ENCODE measurements at places on chromosomes 11 and 22. TPM values are rescaled to one million over a fixed set of nuclear protein-coding genes. Genes with fewer than 3 reads are reported as not detected.

The CCDC86 gene
- 8.7 TPM for total RNA-seq

The DNAJB7 gene
- not detected for total RNA-seq

The PANX2 gene
- 0.89 TPM for total RNA-seq

The MMP13 gene
- total RNA-seq, result not detected

The OR52I1 gene
- total RNA-seq, result not detected

The MMP7 gene
- total RNA-seq, result not detected

GRCh38 chr22:22213231-22213630 lies 31.4 kb upstream of the VPREB1 start:
- DNase-seq, result no peak

DNA sequence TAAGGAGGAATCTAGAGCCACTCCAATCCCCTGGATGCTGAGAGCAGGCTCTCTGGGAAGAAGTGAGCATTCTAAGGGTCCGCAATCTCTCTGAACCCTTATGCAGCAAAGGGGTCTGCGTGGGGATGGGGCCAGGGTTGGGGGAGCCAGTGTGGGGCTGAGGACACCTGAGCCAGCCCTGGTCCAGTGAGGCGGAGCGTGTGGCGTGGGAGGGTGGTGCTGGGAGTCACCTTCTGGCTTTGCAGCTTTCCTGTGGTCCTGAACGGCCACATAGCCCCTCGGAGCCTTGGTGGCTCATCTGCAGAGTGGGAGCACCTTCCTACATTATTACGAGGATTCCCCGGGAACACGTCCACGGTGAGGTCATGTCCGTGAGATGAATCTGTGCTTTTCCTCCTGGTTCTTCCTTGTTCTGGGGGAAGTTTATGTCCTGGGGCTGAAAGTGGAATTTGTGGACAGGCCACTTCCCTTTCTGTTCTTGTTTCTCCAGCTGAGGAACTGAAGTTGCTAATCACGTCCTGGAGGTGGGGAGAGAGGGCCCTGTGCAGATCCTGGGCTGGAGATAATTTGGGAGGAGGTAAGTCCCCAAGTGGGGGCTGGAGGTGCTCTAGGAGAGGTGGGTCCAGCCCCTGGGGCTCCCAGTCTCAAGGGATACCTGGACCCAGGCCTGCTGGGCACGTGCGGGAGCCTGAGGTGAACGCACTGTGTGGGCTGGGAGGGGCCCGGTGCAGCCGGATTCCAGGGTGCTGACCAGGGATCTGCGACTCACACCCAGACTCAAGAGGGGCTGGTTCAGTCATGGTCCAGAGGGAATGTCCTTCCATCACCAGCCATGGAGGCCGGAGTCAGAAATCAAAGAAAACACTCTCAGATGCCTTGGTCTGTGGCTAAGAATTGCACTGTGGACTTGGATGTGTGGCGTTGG lies 6.1 kb downstream of the MRGPRE start:
- DNase-seq, result no peak

- no peak for DNase-seq
Observed at GRCh38 chr11:95138448-95138847, 48.8 kb downstream of the ENDOD1 start.

GRCh38 chr11:1932681-1933080 lies 13.2 kb downstream of the TNNT3 start:
- no peak for DNase-seq

DNA sequence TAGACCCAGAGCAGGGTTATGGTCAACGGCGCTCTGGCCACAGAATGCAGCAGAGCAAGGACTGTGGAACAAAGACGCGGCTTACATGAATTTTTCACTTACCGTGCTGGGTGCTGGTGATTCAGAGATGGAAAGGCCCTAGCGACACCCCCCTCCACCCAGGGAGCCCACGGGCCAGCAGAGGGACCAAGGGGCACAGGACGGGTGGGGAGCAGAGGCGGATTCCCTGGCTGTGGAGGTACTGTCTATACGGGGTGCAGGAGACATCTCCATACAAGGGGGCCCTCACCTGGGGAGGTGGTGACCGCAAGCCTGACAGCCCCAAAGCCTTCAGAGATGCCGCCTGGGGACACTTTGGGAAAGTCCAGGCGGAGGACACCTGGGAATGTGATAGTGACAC lies 1.1 kb upstream of the SEPTIN5 start:
- peak; percentile 20 for DNase-seq

GRCh38 chr11:101848262-101848661 lies 66.5 kb upstream of the CEP126 start:
- no peak for DNase-seq

DNA sequence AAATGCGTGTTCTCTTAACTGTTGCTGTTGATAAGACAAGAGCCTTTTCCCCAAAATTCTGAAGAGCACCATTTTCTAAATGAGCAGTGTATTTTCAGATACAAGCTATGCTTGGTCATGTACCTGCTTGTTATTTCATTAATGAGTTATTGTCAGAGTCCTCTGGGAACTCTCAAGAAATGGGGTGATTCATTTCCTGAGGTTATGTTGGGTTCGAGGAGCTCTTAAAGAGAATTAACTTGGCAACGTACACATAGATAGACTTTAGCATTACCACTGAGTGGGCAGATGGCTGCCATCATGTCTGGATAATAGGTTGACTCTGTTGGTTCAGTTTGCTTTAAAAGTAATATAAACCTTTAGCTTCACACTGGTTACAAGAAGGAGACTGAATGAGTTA lies 87.9 kb upstream of the SORL1-AS1 start:
- no peak for DNase-seq

GRCh38 chr11:4891996-4892640 lies 10.4 kb downstream of the OR51T1 start:
- DNase-seq, result no peak

- no peak for DNase-seq
Observed at GRCh38 chr11:122758339-122758738, 80.0 kb upstream of the CRTAM start.

DNA sequence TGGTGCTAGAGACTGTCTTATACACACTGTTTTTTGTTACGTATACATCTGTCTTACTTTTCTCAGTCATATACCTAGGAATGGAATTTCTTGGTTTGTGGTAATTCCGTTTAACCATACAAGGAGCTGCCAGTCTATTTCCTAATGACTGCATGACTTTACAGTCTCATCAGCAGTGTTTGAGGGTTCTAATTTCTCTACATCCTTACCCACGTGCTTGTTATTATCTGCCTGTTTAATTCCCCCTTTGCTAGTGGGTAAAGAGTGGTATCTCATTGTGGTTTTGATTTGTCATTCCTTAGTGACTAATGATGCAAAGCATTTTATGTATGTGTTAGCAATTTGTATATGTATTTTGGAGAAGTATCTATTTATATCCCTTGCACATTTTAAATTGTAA lies 1008.0 kb downstream of the FAM181B start:
- no peak for DNase-seq

GRCh38 chr11:88332851-88333250 lies 4.7 kb downstream of the CTSC start:
- no peak for DNase-seq

DNA sequence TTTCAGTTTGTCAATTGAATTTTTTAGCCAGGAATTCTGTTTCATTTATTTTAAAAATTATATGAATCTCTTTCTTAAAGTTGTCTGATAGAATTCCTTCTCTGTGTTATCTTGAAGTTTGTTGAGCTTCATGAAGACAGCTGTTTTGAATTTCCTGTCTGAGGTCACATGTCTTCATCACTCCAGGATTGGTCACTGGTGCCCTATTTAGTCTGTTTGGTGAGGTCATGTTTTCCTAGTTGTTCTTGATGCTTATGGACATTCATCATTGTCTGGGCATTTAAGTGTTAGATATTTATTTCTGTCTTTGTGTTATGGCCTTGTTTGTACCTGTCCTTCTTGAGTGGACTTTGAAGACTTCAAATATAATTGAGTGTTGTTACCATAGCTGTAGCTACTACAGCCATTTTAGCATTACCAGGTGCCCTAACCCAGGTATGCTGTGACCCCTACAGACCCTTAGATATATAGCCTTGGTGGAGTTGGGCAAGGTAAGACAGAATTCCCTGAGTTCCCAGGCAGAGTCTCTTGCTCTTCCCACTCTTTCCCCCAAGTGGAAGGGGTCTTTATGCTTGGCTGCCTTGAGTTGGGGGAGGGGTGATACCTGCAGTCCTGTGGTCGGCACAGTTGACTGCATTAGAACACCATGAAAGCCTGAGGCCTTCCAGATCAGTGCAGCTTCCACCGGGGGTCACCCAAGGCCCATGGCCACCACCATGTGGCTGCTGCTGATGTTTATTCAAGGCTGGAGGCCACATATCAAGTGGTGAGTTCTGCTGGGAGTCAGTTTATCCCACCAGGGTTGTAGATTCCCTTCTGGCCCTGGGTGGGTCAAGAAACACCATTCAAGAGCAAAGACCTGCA lies 229.6 kb downstream of the DYNC2H1 start:
- no peak for DNase-seq

GRCh38 chr11:68503792-68504191 lies 43.2 kb downstream of the PPP6R3 start:
- DNase-seq, result no peak

DNA sequence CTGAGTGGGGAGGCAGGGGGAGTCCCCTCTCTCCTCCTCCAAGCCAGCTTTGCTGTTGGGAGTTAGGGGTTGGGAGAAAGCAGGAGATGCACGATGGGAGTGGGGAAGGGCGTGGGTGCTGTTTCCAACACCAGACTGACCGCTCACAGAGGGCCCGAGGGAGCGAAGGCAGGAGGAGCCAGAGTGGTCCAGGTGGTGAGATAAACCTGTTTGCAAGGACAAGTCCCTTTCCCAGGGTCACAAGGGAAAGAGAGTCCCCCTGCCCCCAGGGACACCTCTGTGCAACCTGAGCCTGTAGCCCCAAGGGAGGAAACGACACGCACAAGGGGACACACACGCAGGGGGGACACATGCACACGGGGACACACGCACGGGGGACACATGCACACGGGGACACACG lies 42.2 kb downstream of the WNT11 start:
- no peak for DNase-seq

DNA sequence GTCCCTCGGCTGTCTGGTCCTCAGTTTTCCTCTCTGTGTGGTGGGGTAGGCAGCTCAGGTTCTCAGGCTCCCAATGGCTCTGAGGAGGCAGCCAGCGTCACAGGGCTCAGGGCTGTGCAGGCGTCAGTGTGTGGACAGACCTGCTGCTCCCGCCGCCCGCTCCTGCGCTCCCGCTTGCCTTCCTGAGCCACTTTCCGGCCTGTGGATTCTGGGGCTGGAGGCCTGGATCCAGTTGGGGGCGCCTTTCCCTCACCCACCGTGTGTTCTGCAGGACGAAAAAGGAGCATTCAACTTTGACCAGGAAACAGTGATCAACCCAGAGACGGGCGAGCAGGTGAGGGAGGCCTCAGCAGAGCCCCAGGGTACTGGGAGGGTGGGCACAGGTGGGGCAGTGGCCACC lies 14.7 kb downstream of the DPP3 start:
- DNase-seq, result no peak

GRCh38 chr11:110176366-110177085 lies 83.3 kb downstream of the ZC3H12C start:
- DNase-seq, result no peak

DNA sequence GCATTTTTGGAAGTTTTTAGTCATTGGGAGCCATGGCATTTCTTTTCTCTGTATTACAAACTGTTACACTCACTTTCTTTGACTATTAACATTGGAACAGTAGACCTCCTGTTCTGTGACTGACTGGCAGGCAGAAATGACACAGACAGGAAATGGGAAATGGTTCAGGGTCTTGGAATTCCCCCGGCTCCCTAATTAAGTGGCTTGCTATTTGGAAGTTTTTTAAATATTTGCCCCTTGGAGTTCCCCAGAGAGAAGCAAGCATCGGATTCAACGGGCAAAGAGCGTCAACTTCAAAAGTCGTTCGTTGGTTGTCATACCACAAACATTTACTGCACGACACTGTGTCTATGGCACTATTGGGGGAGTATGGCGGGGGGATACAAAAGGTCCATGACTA lies 1.1 kb upstream of the BIRC2 start:
- no peak for DNase-seq

GRCh38 chr11:132033051-132033450 lies 662.6 kb downstream of the NTM start:
- no peak for DNase-seq

DNA sequence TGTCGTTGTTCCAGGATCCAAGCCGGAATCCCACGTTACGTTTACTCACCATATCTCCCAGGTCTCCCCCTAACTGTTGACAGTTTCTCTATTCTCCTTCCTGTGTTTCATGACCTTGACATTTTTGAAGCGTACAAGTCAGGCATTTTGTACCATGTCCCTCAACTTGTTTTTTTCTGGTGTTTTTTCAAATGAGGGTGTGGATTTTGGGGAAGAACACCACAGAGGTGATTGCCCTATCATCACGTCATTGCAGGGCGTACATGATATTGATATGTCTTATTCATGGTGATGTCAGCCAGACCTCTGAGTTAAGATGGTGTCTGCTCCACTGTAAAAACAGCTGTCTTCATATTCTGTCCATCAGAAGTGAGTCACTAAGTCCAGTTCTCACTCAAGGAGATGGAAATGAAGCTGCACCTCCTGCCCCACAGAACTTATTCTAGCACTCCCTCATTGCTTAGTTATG lies 28.3 kb upstream of the SOX10 start:
- no peak for DNase-seq

GRCh38 chr11:1150769-1151365 lies 6.9 kb upstream of the MUC5AC start:
- DNase-seq, result peak; percentile 61

- no peak for DNase-seq
Observed at GRCh38 chr22:26614322-26614721, 3.5 kb downstream of the CRYBB1 start.

DNA sequence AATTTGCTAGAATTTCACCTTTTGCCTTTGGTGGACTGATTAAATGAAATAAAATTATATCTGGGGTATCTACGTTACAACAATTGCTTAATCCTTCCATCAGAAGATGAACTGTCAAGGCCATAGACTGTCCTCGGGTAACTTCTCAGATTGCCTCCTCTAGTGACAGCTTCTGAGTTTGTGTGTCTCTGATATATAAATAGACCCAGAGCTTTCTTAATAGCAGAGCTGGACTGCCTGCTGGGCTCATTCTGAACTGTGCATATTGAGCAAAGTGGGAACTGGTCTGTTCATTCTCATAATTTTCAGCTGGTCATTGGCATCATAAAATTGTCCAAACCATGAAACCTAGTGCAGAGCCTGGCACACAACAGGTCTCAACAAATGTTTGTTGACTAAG lies 99.1 kb upstream of the GRAMD1B start:
- DNase-seq, result no peak

- DNase-seq, result no peak
Observed at GRCh38 chr11:80173371-80174136, 732.7 kb upstream of the TENM4 start.
